ENCODE measurements at places on chromosomes 2 and 18.

DNA sequence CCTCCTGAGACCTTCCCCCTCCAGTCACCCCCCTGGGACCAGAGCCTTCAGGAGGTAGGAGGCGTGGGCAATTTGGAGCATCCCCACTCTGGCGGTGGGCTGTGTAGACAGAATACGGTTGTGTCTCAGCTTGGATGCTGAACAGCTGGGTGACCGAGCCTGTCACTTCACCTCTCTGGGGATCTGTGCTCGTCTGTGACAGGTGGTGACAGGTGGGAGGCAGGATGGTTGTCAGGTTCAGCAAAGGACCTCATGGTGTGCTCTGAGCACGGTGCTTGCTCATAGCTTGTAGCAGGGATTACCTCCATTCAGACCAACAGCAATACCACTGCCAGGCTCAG is 186.5 kb upstream of the HS6ST1 start:
- DNase-seq = no peak

DNA sequence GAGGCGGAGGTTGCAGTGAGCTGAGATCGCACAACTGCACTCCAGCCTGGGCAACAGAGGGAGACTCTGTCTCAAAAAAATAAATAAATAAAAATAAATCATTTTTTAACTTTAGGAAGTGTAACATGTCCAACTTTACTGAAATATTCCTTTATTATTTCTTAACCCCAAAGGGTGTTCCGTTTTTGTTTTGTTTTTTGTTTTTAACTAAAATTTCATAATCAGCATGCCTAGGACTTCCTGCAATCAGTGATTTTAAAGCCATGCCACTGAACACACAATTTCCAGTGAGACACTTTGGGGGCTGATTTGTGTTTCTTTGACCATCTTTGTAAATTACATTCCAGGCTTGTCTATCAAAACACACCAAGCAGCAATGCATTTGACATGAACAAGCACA is 7.1 kb downstream of the CATIP start:
- DNase-seq = no peak

DNA sequence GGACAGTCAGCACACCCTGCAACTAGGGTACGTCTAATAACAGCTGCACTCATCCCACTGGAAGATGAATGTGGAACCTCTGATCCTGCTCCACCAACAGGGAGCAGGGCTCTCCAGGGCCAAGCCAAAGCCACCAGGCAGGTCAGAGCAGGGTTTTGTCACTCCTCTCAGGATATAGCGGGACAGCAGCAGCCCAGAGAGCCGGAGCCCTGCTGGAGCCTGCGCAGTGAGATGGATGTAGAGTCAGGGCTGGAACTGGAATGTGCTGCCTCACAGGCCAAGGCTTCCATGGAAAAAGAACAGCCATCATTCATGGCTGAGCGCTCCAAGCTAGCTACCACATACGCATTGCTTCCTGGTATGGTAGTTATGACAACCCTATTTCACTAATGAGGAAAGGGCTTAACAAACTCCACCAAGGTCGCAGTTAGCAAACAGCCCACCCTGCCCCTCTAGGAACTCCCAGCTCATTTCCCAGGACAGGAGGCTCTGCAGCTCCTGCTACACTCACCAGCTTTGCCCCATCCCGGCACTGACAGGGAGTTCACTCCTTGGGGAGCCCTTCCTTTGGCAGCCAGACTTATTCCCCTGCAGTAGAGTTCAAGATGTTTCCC is 85.2 kb downstream of the HS1BP3 start:
- DNase-seq = peak; percentile 64

DNA sequence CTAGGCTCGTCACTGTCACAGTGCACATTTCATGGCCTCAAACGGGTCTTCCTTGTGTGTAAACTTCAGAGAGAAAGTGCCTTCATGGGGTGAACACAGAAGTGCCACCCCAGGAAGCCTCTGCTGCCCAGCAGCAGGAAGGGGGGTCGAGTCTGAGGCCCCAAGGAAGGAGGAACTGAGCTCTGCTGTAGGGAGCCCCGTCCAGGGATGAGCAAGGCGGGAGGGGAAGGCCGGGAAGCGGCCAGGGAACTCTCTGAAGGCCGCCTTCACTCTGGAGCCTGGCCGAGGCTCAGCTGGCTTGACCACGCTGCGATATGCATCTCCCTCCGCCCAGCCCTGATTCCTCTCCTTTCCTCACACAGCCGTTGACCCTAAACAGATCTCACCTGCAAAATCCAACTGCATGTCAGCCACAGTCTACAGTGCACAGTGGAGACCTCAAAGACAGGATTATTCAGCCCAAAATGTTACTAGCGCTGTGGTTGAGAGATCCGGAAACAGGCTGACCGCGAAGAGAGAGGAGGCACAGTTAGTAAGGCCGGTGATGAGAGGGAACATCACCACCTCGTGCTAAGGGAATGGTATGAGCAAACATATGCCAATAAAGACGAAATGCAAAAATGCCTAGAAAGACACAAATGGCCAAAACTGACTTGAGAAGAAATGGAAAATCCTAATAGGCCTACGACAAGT is 34.2 kb upstream of the CTDP1 start:
- DNase-seq = no peak

DNA sequence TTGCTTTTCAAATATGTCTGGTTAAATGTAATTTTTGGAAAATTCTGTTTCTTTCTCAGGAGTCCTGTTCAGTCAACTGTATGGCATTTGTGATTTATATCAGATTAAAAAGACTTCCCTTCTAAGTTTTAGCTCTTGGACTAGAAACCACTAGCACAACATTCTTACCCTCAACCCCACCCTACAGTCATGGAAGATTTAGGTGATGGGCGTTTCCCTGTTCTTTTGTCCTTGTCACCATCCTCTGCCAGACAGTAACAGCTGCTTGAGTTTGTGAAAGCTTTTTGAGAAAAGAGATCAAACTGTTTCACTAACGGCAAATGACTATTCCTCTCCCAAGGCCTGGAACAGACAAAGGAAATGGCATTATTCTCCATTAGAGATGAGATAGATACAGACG is 31.8 kb downstream of the SERPINB5 start:
- no peak for DNase-seq

- no peak for DNase-seq
Observed at GRCh38 chr2:1553671-1554295, 140.5 kb downstream of the TPO start.

Measured in hindlimb muscle (tissue), 1 donor.